ENCODE measurements at places on chromosomes 6 and 20. TPM values are rescaled to one million over a fixed set of nuclear protein-coding genes. Genes with fewer than 3 reads are reported as not detected.

DNA sequence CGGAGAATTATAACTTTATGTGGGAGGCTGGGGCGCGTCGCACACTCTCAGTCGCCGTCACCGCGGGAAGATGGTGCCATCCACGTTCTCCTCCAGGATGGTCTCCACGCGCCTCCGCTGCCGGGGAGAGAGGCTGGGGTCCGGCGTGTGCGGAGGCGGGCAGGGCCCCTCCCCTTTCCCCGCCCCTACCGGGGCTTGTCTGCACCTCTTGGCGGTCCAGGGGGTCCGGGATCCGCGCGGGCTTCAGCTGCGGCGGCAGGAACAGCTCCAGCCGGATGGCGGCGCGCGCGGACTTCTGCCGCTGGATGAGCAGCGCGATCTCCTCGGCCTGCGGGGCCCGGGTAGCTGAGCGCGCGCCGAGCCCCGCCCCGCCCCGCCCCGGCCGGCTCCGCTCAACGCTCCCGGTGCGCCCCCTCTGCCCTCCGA is 807 bp downstream of the LKAAEAR1 start:
- peaks cover 45% of the 10 kb centered on the region for H3K4me1 ChIP-seq
- no peak overlapping the region for H3K27ac ChIP-seq
- peaks cover 39% of the 10 kb centered on the region for H3K27me3 ChIP-seq
- DNase-seq, result peak; percentile 77
- peak overlapping the region; percentile 73 for H3K4me3 ChIP-seq

FABP7 gene
- not detected for total RNA-seq

DNA sequence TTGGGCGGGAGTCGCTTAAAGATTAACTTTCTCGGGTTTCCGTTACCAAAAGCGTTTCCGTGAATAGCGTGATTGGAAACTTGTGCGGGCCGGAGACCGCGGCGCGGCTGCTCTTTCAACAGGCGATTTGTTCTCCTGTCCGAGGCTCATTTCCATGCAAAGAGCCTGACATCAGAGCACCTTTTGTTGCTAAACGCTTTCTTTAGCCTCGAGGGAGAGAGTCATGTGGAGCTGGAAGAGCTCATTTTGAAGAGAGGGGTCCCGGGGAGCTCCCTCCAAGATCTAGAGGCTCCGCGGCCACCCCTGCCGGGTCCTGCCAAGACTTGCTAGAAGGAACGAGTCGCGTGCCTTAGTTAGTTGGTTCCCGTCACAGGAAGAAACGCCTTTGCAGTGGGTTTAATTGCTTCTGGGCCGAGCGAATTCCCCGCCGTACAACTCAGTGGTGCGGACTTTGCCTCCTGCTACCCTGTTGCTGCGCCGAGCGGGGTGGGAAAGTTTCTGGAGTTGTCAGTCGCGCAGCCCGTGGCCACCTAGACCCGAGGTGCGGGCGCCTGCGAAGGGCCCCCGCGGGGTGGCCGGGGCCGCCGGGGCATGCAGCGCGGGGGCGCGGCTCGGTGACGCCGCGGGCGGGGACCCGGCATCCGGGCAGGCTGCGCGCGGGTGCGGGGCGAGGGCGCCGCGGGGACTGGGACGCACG is at the start of gene SASH1:
Gene SASH1, plus strand, starts transcription at position 489 of the 697 bp plus-strand sequence. CDS start 230 bp downstream, outside the sequence.
- peak within 1 kb of the TSS; percentile 83 for H3K4me3 ChIP-seq
- H3K4me1 ChIP-seq, result peaks cover 53% of the 10 kb centered on the region
- H3K27ac ChIP-seq, result peak within 1 kb of the TSS; percentile 95
- peak; percentile 66 for DNase-seq
- no peaks in the 10 kb centered on the region for H3K36me3 ChIP-seq

DNA sequence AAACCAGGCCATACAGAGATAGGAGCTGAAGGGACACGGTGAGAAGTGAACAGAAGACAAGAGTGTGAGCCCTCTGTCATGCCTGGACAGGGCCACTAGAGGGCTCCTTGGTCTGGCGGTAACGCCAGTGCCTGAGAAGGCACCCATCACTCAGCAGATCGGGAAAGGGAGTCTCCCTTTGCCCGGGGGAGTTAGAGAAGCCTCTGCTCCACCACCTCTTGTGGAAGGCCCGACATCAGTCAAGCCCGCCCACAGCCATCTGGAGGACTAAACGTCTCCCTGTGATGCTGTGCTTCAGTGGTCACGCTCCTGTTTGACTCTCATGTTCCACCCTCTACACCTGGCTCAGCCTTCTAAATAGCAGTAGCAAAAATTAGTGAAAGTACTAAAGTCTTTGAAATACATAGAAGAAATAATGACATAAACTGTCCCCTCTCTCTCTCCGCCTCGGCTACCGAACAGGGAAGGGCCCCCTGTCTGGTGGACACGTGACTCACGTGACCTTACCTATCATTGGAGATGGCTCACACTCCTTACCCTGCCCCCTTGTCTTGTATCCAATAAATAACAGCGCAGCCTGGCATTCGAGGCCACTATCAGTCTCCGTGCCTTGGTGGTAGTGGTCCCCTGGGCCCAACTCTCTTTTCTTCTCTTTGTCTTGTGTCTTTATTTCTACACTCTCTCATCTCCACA is 66.7 kb downstream of the RPP21 start:
- H3K4me3 ChIP-seq, result no peak overlapping the region
- no peak overlapping the region for H3K27ac ChIP-seq
- H3K4me1 ChIP-seq, result no peaks in the 10 kb centered on the region
- H3K27me3 ChIP-seq, result peaks cover 83% of the 10 kb centered on the region

LGSN gene
- not detected for total RNA-seq

DNA sequence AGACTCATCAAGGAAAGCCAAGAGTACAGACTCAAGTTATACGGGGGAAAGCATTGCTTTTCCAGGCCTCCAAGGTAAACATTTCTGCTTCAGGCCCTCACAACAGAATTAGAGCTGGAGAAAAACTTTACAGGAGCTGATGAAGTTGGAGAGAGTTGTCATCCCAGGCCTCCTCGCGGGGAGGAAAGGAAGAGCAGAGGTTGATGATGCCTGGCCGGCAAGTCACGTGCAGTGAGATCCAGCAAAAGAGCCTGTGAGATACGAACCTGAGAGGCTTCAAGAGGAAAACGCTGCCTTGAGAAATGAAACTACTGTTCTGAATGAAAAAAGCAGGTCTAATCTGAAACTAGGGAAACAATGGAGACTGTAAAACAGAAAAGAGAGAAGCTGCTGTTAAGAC is 122.9 kb downstream of the FAM120B start:
- H3K27ac ChIP-seq, result no peak overlapping the region
- H3K36me3 ChIP-seq, result no peaks in the 10 kb centered on the region
- no peak overlapping the region for H3K4me3 ChIP-seq
- peaks cover 16% of the 10 kb centered on the region for H3K27me3 ChIP-seq
- no peak for DNase-seq
- H3K4me1 ChIP-seq, result peaks cover 11% of the 10 kb centered on the region

PRSS35 gene
- total RNA-seq, result 0.36 TPM

PRDM13 gene
- total RNA-seq, result not detected

GRCh38 chr6:110334423-110335180 is 23.5 kb downstream of the METTL24 start:
- peaks cover 3% of the 10 kb centered on the region for H3K4me1 ChIP-seq
- no peak overlapping the region for H3K27ac ChIP-seq
- H3K4me3 ChIP-seq, result no peak overlapping the region
- DNase-seq, result no peak

HAO1 gene
- total RNA-seq, result not detected

OTOR gene
- total RNA-seq, result not detected

FUT9 gene
- not detected for total RNA-seq

All from left ventricle myocardium inferior (tissue), 1 donor.